Glutamatergic neuron (in vitro differentiated cells): ENCODE measurements at places on chromosomes 2 and 18. TPM values are rescaled to one million over a fixed set of nuclear protein-coding genes. Genes with fewer than 3 reads are reported as not detected.

GRCh38 chr2:220583725-220584124 is 956.3 kb downstream of the SLC4A3 start:
- H3K27me3 ChIP-seq, result no peaks in the 10 kb centered on the region
- no peaks in the 10 kb centered on the region for H3K36me3 ChIP-seq
- no peak overlapping the region for H3K27ac ChIP-seq
- no peak for DNase-seq
- H3K4me3 ChIP-seq, result no peak overlapping the region

GRCh38 chr2:2271469-2271941 is 59.6 kb downstream of the MYT1L start:
- H3K4me3 ChIP-seq, result no peak overlapping the region
- no peaks in the 10 kb centered on the region for H3K36me3 ChIP-seq
- DNase-seq, result peak; percentile 41
- peaks cover 46% of the 10 kb centered on the region for H3K4me1 ChIP-seq
- peaks cover 9% of the 10 kb centered on the region for H3K27me3 ChIP-seq

DNA sequence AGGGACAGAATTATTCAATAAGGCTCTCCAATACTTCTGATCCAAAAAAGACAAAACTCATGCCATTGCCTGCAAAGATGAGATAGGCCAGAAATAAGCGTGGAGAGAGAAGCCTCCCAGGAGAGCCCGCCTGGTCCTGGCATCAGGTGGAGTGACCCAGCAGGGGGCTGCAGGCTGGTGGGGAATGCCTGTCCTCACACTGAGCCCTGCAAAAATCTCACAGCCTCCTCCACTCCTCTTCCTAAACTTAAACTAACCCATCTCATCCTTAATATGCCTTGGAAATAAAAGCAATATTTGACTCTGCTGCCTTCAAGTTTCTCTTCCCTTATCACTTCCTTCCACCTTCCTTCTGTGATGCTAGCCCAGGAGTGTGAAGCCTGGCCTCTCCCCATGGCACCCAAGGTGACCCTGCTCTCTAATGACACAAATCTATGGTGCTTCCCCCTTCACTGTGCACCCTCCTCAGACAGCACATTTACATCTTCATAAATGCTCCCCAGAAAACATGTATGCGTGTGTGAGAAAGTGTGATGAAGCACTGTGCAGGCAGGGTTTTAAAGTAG is 218.4 kb downstream of the ANAPC1 start:
- H3K4me3 ChIP-seq, result no peak overlapping the region
- H3K27ac ChIP-seq, result no peak overlapping the region
- no peak for DNase-seq
- peaks cover 11% of the 10 kb centered on the region for H3K4me1 ChIP-seq

DNA sequence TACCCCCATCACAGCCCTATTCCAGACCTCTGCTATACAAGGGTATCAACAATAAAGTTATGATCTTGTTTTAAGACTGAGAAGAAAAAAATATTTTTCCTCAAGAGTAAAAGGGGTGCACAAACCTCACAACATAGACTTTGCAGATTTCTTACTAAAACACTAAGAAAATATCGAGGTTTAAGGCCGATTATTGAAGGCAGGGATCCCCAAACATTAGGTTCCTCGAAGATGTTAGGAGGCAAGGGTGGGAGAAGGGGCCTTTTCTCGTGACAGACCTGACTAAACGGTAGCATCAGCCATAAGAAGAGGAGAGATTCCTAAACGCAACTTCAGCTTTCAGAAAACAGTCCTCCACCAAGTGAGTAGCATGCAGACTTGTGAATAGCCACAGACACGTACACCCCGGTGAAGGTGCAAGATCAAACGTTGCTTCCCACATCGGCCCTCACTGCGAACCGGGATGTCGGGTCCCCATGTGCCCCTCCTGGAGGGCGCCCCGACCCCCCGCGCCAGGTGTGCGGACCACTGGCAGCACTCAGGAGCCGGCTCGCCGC is 678 bp downstream of the PIAS2 start:
- no peak for DNase-seq
- peaks cover 2% of the 10 kb centered on the region for H3K27me3 ChIP-seq
- H3K36me3 ChIP-seq, result no peaks in the 10 kb centered on the region
- H3K4me3 ChIP-seq, result peak overlapping the region; percentile 94
- peak overlapping the region; percentile 77 for H3K27ac ChIP-seq

- no peak for DNase-seq
- H3K4me3 ChIP-seq, result no peak overlapping the region
- no peaks in the 10 kb centered on the region for H3K4me1 ChIP-seq
- H3K27me3 ChIP-seq, result peaks cover 2% of the 10 kb centered on the region
- H3K36me3 ChIP-seq, result no peaks in the 10 kb centered on the region
Observed at GRCh38 chr2:141323571-141323970, 807.2 kb downstream of the LRP1B start.

GRCh38 chr18:693466-694187 is 18.8 kb downstream of the ENOSF1 start:
- no peak overlapping the region for H3K4me3 ChIP-seq
- no peak for DNase-seq
- H3K27me3 ChIP-seq, result peaks cover 2% of the 10 kb centered on the region
- H3K4me1 ChIP-seq, result no peaks in the 10 kb centered on the region
- H3K27ac ChIP-seq, result no peak overlapping the region

DNA sequence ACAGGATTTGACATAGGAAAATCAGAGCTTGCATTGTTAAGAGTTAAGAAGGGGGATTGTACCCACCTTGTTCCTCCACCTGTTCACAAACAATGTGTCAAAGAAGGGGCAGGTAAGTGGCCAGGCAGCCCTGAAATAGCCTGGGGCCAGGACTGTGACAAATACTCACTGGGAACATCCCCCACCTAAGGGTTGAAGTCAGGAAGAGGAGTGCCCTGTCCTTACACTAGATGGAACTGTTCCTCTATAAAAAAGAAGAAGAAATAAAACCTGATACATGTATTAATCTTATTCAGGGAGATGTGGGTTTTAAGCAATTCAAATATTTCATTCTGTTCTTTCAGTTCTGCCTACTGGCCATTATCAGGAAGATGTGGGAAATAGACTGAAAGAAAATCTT is 41.9 kb downstream of the TACR1 start:
- no peaks in the 10 kb centered on the region for H3K27me3 ChIP-seq
- no peak overlapping the region for H3K27ac ChIP-seq
- H3K4me3 ChIP-seq, result no peak overlapping the region
- peaks cover 30% of the 10 kb centered on the region for H3K4me1 ChIP-seq
- no peak for DNase-seq
- H3K36me3 ChIP-seq, result no peaks in the 10 kb centered on the region

DNA sequence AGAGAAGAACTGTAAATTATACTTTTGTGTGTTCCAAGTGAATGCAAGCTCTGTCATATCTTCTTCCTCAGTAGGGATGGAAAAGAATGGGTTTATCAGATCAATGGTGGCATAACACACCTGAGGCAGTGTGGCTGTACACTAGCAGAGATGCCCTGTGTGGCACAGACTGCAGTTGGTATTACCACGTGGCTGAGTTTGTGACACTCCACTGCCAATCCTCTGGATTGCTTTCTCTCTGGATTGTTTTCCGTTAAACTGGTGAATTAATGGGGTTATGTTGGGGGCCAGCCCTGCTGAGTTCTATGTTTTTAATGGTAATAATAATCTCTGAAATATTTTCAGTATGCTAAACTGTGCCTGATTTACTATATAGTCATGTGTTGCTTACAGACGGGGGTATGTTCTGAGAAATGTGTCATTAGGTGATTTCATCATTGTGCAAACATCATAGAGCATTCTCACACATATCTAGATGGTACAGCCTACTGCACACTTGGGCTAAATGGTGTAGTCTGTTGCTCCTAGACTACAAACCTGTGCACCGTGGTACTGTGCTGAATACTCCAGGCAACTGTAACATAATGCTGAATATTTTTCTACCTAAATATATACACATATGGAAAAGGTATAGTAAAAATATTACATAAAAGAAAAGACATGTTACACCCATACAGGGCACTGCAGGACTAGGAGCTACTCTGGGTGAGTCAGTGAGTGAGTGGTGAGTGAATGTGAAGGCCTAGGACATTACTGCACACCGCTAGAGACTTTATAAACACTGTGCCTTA is 84.7 kb upstream of the ST6GAL2 start:
- no peaks in the 10 kb centered on the region for H3K4me1 ChIP-seq
- no peaks in the 10 kb centered on the region for H3K27me3 ChIP-seq
- no peak overlapping the region for H3K27ac ChIP-seq
- no peak for DNase-seq
- no peaks in the 10 kb centered on the region for H3K36me3 ChIP-seq
- H3K4me3 ChIP-seq, result no peak overlapping the region

Gene ASB18
- total RNA-seq, result not detected

Gene LONRF2
- 1.3 TPM for total RNA-seq

Gene PSMG2
- 48.7 TPM for total RNA-seq
